ENCODE measurements at places on chromosomes 12 and 14. TPM values are rescaled to one million over a fixed set of nuclear protein-coding genes. Genes with fewer than 3 reads are reported as not detected.
A peak's percentile ranks its signal among the peaks of the same experiment; 100 is the strongest.

- no peaks in the 10 kb centered on the region for H3K27me3 ChIP-seq
- H3K36me3 ChIP-seq, result no peaks in the 10 kb centered on the region
- H3K4me3 ChIP-seq, result no peak overlapping the region
- DNase-seq, result peak; percentile 20
- H3K4me1 ChIP-seq, result no peaks in the 10 kb centered on the region
These were observed 197.5 kb upstream of the TMEM132C start for GRCh38 chr12:128069359-128069997.

- H3K27me3 ChIP-seq, result no peaks in the 10 kb centered on the region
- no peaks in the 10 kb centered on the region for H3K36me3 ChIP-seq
- no peak for DNase-seq
- no peak overlapping the region for H3K4me3 ChIP-seq
- no peaks in the 10 kb centered on the region for H3K4me1 ChIP-seq
- H3K27ac ChIP-seq, result no peak overlapping the region
These were observed 305.2 kb upstream of the SYT1 start for GRCh38 chr12:78559416-78559815.

DNA sequence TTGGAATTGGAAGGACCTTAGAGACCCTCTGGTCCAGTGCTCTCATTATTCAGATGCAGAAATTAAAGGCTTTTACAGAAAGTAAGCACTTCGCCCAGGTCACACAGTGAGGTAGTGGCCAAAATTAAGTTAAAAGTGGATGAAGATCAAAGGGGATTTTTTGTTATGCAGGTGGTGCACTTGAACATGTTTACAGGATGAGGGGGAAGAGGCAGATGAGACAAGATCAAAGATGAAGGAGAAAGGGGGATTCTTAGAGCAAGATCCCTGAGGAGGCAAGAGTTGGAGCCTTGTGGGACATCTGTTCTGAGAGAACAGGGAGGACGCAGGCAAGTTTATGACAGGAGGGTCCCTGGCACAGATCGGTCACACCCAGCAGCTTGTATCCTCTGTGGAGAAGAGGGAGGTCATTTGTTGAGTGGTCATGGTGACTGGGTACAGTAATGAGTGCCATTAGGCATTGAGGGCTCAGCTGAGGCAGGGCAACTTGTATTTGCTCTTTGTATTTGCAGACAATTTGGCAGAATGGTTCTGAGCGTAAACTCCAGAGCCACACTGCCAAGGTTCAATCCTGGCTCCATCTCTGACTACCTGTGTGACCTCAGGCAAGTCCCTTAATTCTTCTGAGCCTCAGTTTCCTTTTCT, 84.0 kb downstream of the BORCS5 start:
- no peak overlapping the region for H3K27ac ChIP-seq
- no peak for DNase-seq
- no peaks in the 10 kb centered on the region for H3K36me3 ChIP-seq

- H3K4me3 ChIP-seq, result peak overlapping the region; percentile 62
- H3K4me1 ChIP-seq, result peaks cover 27% of the 10 kb centered on the region
- no peaks in the 10 kb centered on the region for H3K36me3 ChIP-seq
- peak; percentile 93 for DNase-seq
These were observed 14.2 kb upstream of the CALM1 start for GRCh38 chr14:90382491-90383125.

Gene HOXC6
- total RNA-seq, result 0.71 TPM

Gene PLCZ1
- not detected for total RNA-seq

DNA sequence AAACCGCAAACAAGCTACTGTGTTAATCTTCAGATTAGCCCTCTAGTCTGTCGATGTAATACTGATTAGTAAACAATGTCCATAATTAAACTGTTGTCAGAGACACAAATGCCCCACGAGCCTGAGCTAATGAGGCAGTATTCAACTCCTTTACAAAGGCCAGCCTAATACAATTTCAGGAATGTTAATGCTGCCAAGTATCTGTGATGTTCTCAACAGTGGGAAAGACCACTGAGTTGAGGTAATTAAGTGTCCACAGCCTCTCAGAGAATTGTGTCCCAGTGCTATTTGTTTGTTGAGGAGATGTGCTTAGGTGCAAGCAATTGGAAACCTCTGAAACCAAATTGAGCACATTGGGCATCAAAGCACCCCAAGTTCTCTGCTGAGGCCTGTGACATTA, 139.4 kb upstream of the CDKN3 start:
- no peaks in the 10 kb centered on the region for H3K27me3 ChIP-seq
- H3K4me1 ChIP-seq, result no peaks in the 10 kb centered on the region
- H3K4me3 ChIP-seq, result no peak overlapping the region
- H3K36me3 ChIP-seq, result no peaks in the 10 kb centered on the region

- H3K27ac ChIP-seq, result no peak overlapping the region
- H3K4me3 ChIP-seq, result no peak overlapping the region
- no peaks in the 10 kb centered on the region for H3K36me3 ChIP-seq
- H3K27me3 ChIP-seq, result no peaks in the 10 kb centered on the region
These were observed 6.1 kb upstream of the TSPAN9 start for GRCh38 chr12:3071107-3071506.

- DNase-seq, result no peak
- H3K27ac ChIP-seq, result no peak overlapping the region
- no peaks in the 10 kb centered on the region for H3K27me3 ChIP-seq
These were observed 341.0 kb upstream of the FKBP4 start for GRCh38 chr12:2453761-2454090.

DNA sequence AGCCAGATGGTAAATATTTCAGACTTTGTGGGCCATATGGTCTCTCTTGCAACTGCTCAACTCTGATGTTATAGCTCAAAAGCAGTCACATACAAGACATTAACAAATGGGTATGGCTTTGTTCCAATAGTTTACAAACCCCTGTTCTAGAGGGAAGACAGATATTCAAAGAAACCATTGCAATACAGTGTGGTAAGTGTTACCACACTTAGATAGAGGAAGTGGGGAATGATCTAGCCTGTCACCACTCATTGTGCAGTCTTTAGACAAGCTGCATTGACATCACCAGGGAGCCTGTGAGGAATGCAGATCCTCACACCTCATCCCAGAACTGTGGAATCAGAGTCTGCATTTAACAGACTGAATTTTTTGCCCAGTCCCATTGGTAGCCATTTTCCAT, 80.0 kb upstream of the RGS6 start:
- no peak overlapping the region for H3K4me3 ChIP-seq
- H3K36me3 ChIP-seq, result no peaks in the 10 kb centered on the region
- H3K4me1 ChIP-seq, result no peaks in the 10 kb centered on the region
- DNase-seq, result peak; percentile 25
- H3K27me3 ChIP-seq, result no peaks in the 10 kb centered on the region
- no peak overlapping the region for H3K27ac ChIP-seq

Gene DLK1
- total RNA-seq, result 9.9 TPM

Gene IL31
- total RNA-seq, result not detected

DNA sequence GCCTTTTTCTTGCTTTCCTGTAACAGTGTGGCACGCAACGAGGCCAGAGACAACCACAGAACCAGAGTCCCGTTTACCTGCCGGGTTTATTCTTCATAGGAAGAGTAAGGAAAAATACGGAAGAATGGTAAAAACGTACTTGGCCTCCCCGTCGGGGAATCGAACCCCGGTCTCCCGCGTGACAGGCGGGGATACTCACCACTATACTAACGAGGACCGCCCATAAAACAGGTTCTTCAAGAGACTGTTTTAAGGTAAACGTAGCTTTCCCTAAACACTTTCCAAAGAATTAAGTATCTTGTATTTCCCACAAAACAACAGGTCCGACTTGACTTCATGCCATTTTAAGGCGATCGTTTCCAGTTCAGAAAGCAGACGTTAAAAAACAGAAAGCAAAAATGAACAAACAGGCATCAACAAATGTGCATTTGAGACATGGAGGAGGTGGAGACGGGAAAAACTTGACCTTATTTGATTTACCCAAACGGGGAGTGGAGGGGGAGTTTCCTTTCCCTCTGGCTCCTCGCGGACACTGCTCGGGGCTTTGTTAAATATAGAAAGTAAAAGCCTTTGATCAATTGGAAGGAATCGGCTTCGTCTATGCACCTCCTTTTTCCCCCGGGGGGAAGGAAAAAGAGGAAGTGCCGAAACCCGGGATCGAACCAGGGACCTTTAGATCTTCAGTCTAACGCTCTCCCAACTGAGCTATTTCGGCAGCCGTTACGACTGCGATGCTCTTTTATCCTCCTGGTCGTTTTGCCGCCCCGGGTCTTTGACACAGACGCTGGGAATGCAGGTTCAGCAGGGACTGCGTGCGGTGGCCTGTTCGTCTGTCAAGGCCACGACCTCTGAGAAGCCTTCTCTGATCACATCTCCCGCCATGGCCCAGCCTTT, 13.0 kb upstream of the UBC start:
- H3K27me3 ChIP-seq, result no peaks in the 10 kb centered on the region
- no peaks in the 10 kb centered on the region for H3K4me1 ChIP-seq
- H3K4me3 ChIP-seq, result peak overlapping the region; percentile 52
- peak; percentile 97 for DNase-seq
- H3K27ac ChIP-seq, result peak overlapping the region; percentile 99
- no peaks in the 10 kb centered on the region for H3K36me3 ChIP-seq

GRCh38 chr14:99289394-99290189, 17.6 kb upstream of the BCL11B start:
- no peak overlapping the region for H3K27ac ChIP-seq
- DNase-seq, result no peak
- no peaks in the 10 kb centered on the region for H3K4me1 ChIP-seq
- no peaks in the 10 kb centered on the region for H3K36me3 ChIP-seq
- no peaks in the 10 kb centered on the region for H3K27me3 ChIP-seq
- no peak overlapping the region for H3K4me3 ChIP-seq

DNA sequence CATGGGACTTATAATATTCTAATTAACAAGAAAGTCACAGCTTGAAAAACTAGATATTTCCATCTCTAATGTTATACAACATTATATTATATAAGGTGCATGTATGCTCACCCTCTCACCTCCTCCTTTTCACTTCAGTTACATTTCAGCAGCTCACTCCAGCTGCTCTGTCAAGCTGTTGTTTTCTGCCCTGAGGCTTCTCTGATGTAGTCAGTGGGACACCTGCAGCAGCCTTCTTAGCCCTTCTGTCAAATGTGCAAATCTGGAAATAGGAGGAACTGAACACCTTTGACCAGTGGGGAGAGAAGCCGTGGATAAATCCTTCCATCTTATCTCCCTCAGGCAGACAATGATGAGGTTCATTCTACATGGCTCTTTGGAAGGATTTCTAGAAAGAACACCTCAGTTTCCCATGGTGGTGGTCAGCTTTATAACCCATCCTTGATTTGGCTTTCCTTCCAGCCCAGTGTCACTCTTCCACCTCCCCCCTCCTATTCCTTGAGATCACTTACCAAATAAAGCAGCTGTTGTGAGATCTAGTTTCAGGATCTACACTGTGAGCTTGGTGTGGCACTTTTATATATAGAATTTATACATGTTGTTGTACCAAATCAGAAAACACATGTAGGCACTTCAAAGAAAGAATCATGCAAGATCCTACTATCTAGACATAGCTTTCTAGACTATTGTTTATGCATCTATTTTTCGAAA, 79.6 kb upstream of the STK38L start:
- no peaks in the 10 kb centered on the region for H3K27me3 ChIP-seq
- DNase-seq, result no peak
- H3K4me1 ChIP-seq, result no peaks in the 10 kb centered on the region
- H3K27ac ChIP-seq, result no peak overlapping the region
- H3K36me3 ChIP-seq, result no peaks in the 10 kb centered on the region

DNA sequence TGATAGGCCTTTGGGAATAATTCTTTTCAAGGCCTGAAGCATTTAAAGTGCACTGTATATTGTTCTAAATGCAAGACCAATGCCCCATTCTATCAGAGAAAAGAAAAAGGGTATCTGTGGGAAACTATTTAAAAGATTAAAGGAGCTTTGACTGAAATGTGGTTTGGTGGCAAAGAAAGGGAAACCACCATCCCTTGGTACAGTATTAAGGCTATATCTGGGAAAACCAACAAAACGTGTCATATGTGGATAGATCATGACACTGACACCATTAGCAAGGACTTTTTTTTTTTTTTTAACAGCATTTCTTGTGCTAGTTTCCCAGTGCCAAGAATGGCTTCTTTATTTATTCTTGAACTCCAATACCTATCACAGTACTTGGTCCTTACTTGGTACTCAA, 890.7 kb downstream of the DIO2 start:
- H3K4me1 ChIP-seq, result no peaks in the 10 kb centered on the region
- H3K27me3 ChIP-seq, result no peaks in the 10 kb centered on the region
- H3K27ac ChIP-seq, result no peak overlapping the region

- H3K27me3 ChIP-seq, result no peaks in the 10 kb centered on the region
- H3K4me1 ChIP-seq, result no peaks in the 10 kb centered on the region
- no peak overlapping the region for H3K4me3 ChIP-seq
- H3K27ac ChIP-seq, result no peak overlapping the region
These were observed 57.2 kb downstream of the STXBP6 start for GRCh38 chr14:24992624-24993360.

GRCh38 chr12:8065991-8066594, at the start of gene C3AR1:
Gene C3AR1, minus strand, starts transcription at chr12:8066359. Its CDS starts 6,174 bp downstream, at chr12:8060185.
- peak within 1 kb of the TSS; percentile 32 for H3K27ac ChIP-seq
- no peaks in the 10 kb centered on the region for H3K27me3 ChIP-seq
- DNase-seq, result no peak
- no peaks in the 10 kb centered on the region for H3K36me3 ChIP-seq
- no peak within 1 kb of the TSS for H3K4me3 ChIP-seq

DNA sequence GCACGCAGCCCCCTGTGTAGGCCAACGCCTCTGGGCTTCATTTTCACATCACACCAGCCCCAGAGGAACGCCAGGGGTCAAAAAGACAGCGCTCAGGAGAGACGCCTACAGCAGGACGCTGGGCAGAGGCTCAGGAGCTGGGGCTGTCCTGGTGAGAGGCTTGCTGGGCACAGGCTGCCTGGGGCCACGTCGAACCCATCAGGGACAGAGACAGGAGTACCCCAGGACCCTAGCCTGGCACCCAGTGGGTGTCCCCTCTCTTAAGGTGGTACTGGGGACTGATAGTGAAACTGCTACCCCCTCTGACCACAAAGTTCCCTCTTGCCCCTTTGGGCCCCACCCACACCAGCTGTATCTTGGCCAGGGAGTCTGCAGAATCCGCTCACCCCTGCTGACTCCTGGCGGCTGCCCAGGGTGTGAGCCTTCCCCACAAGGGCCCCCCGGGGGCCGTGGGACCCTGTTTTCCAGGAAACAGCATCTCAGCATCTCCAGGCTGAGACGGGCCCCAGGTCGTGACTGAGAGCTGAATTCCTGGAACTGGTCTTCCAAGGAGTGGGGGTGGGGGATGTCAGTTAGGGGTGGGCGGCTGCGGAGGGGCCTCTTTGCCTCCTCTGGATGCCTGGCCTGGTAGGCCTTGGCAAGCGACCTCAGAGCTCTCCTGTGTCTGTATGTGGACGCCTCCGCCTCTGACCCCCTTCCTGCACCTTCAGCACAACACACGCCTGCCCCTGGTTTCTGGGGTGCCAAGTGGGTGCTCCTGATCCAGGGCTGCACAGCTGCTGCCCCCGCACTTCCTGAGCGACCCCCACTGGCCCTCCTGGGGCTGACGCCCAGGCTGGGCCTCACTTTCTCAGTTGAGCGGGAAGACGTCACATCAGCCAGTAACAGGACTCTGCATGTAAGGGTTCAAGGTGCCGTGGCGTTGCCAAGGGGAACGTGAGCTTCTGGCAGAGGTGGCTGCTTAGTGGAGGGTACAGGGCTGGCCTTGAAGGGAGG, 321.9 kb upstream of the RTL1 start:
- H3K27ac ChIP-seq, result no peak overlapping the region
- H3K4me3 ChIP-seq, result no peak overlapping the region
- DNase-seq, result peak; percentile 91
- H3K36me3 ChIP-seq, result no peaks in the 10 kb centered on the region
